Left lung (tissue), 14 donors: ENCODE measurements at places on chromosomes 7 and 10. TPM values are rescaled to one million over a fixed set of nuclear protein-coding genes. Genes with fewer than 3 reads are reported as not detected.
A peak's percentile ranks its signal among the peaks of the same experiment; 100 is the strongest.

The SYT15B gene
- 6.6 TPM for polyA plus RNA-seq

The PNLIPRP1 gene
- not detected for polyA plus RNA-seq

The FFAR4 gene
- polyA plus RNA-seq, result 0.07 TPM

- no peaks in the 10 kb centered on the region for H3K27me3 ChIP-seq
- DNase-seq, result no peak
- no peak overlapping the region for H3K4me3 ChIP-seq
Measured at GRCh38 chr10:33066558-33067236, 108.7 kb upstream of the ITGB1 start.

DNA sequence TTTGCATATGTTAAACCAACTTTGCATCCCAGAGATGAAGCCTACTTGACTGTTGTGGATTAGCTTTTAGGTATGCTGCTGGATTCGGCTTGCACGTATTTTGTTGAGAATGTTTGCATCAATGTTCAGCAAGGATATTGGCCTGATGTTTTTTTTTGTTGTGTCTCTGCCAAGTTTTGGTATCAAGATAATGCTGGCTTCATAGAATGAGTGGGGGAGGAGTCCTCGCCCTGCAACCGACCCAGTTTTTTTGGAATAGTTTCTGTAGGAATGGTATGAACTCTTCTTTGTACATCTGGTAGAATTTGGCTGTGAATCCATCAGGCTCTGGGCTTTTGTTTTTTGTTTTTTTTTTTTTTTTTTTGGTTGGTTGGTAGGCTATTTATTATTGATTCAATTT is 147.9 kb downstream of the AHR start:
- no peaks in the 10 kb centered on the region for H3K27me3 ChIP-seq
- no peaks in the 10 kb centered on the region for H3K36me3 ChIP-seq
- no peak for DNase-seq
- no peak overlapping the region for H3K4me3 ChIP-seq
- H3K27ac ChIP-seq, result no peak overlapping the region

GRCh38 chr10:66162560-66163143 is 763.2 kb upstream of the LRRTM3 start:
- DNase-seq, result no peak
- H3K27me3 ChIP-seq, result no peaks in the 10 kb centered on the region

- H3K36me3 ChIP-seq, result no peaks in the 10 kb centered on the region
- no peak overlapping the region for H3K4me3 ChIP-seq
- no peak overlapping the region for H3K27ac ChIP-seq
- no peaks in the 10 kb centered on the region for H3K27me3 ChIP-seq
- H3K4me1 ChIP-seq, result peaks cover 5% of the 10 kb centered on the region
Measured at GRCh38 chr10:79930267-79930666, 18.6 kb downstream of the SFTPD start.

DNA sequence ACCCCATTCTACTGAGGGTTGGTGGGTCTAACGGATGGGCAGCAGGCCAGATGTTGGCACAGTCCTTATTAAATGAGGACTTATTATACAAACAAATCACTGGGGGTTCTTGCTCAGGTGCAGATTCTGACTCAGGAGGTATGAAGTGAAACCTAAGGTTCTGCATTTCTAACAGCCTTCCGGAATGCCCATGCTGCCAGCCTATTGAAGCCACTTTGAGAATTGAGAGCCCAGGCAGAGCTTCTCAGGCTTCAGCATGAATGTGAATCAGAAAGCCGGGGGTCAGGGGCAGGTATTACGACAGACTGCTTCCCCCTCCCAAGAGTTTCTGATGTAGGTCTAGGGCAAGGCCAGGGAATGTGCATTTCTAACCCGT is 34.1 kb upstream of the NPFFR1 start:
- H3K4me3 ChIP-seq, result no peak overlapping the region
- H3K27ac ChIP-seq, result no peak overlapping the region
- DNase-seq, result no peak
- no peaks in the 10 kb centered on the region for H3K36me3 ChIP-seq
- no peaks in the 10 kb centered on the region for H3K4me1 ChIP-seq

GRCh38 chr10:59553162-59553900 is 156.3 kb downstream of the SLC16A9 start:
- no peak overlapping the region for H3K4me3 ChIP-seq
- H3K27ac ChIP-seq, result no peak overlapping the region
- no peaks in the 10 kb centered on the region for H3K4me1 ChIP-seq

GRCh38 chr10:6569259-6569658 is 10.8 kb downstream of the PRKCQ start:
- peaks cover 21% of the 10 kb centered on the region for H3K4me1 ChIP-seq
- no peaks in the 10 kb centered on the region for H3K27me3 ChIP-seq

GRCh38 chr10:62155054-62155680 is 113.5 kb downstream of the RTKN2 start:
- H3K27ac ChIP-seq, result no peak overlapping the region

DNA sequence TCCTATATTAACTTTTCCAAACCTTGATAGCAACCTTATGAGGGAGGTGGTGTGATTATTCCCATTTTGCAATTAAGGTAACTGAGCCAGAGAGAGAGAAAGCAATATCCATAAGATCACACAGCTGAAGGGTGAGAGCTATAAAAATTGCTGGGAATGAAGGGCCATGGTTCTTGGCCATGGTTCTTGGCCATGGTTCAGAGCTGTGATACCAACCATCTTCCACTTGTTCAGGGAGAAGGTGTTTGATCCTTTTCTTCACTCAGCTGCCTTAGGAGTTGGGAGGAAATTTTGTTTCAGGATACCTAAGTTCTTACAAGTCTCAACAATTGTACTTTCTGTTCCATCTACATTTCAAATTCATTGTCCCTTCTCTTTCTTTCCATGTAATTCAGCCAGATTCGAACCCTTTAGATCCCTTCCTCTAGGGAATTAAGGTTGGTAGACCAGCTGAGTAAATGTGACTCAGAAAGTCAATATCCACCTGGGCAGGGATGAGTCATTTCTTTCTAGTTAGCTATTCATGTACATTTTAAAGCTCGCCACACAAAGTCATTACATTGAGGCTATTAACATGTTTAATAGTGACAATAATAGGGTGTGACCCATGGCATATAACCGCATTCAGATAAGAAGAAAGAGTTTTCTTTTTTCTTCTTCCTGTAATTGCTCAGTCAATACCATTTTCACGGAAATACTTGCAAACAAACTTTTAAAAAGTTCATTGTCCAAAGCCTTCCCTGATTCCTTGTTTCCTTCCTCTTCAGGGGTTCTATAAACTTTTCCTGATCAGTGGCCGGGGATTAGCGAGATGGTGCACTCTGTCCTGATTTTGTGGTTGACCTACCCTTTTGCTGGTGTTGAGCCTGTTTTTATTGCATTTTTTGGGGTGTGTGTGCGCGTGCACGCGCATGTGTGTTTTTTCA is 143.4 kb downstream of the TCF7L2 start:
- H3K36me3 ChIP-seq, result no peaks in the 10 kb centered on the region
- H3K27ac ChIP-seq, result no peak overlapping the region
- no peaks in the 10 kb centered on the region for H3K27me3 ChIP-seq
- H3K4me1 ChIP-seq, result peaks cover 66% of the 10 kb centered on the region

- no peaks in the 10 kb centered on the region for H3K27me3 ChIP-seq
- H3K27ac ChIP-seq, result no peak overlapping the region
- DNase-seq, result no peak
- no peaks in the 10 kb centered on the region for H3K36me3 ChIP-seq
- no peak overlapping the region for H3K4me3 ChIP-seq
- H3K4me1 ChIP-seq, result no peaks in the 10 kb centered on the region
Measured at GRCh38 chr10:43353495-43354329, 17.7 kb upstream of the FXYD4 start.

GRCh38 chr10:10044922-10045764 is 972.5 kb upstream of the CELF2 start:
- no peaks in the 10 kb centered on the region for H3K27me3 ChIP-seq
- no peak overlapping the region for H3K27ac ChIP-seq

DNA sequence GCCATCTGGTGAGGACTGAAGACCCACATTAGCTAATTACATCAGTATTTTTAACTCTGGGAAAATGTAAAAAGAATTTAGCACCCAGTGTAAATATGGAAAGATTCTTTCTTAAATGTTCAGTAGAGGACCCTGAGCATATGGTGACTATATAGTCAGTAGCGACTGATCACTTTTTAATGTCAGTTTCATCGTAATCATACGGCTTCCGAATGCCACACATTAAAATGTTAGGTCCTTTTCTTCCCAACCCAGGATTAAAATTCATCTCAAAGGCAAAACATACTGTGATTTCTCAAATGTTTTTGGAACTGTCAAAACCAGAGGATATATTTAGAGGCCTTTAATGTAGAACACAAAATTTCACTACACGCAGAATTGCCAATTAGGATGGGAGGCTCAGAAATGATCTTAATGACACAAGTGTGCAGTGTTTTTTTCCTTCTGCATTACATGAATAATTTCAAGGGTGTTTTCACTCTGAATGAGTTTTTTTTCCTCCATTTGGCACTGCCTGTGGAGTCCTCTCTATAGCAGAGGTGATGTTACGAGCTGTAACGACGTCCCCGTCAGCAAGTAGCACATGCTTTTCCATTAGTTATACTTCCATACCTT is 382.7 kb downstream of the PAXIP1 start:
- no peaks in the 10 kb centered on the region for H3K4me1 ChIP-seq
- H3K27me3 ChIP-seq, result no peaks in the 10 kb centered on the region
- H3K27ac ChIP-seq, result no peak overlapping the region
- no peak overlapping the region for H3K4me3 ChIP-seq

DNA sequence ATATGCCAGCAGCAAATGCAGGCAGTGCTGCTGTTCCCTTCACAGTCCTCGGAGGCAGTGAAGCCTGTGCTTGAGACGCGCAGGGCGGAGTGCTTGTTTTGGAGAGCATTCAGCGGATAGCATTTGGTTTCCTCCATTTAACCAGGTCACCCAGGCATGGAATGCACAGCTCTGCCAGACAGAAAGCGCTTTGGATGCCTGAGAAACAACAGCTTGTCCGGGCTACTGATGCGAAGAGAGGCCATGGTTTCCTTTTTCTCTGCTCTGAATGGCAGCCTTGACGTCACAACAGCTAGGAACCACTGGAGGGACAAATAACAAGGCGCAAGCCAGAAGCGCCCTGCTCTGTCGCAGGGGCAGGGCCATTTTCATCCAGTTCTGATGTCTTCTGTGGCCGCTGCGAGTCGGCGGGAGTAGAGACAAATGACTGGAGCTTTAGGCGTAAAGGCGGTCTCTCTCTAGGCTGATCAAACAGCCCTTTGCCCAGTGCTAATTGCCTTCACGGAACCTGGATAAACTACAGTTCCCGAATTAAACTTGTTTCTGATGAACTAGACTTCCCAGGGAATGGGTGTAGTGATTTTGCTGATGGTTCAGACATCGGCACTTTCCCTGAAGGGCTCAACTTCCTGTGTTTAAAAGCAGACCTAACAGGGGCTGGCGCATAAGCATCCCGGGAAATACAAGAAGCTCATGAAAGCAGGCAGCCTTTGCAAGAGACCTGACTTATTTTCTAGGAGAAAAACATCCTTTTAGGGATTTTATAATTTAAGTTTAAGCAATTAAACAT is 187.6 kb upstream of the KLF14 start:
- H3K4me3 ChIP-seq, result peak overlapping the region; percentile 4
- no peaks in the 10 kb centered on the region for H3K27me3 ChIP-seq

- H3K27me3 ChIP-seq, result no peaks in the 10 kb centered on the region
- H3K36me3 ChIP-seq, result no peaks in the 10 kb centered on the region
- H3K4me3 ChIP-seq, result no peak overlapping the region
- no peak overlapping the region for H3K27ac ChIP-seq
Measured at GRCh38 chr10:43931308-43931930, 282.7 kb upstream of the ZNF32 start.

GRCh38 chr7:148487912-148488311 is 102.7 kb upstream of the C7orf33 start:
- H3K36me3 ChIP-seq, result no peaks in the 10 kb centered on the region
- no peak for DNase-seq
- no peaks in the 10 kb centered on the region for H3K4me1 ChIP-seq
- H3K4me3 ChIP-seq, result no peak overlapping the region
- peaks cover 20% of the 10 kb centered on the region for H3K27me3 ChIP-seq
